Left ventricle myocardium superior (tissue), 1 donor: ENCODE measurements at places on chromosomes 5 and 9.

GRCh38 chr9:15086156-15086763 lies 176.0 kb upstream of the FREM1 start:
- no peak for DNase-seq

DNA sequence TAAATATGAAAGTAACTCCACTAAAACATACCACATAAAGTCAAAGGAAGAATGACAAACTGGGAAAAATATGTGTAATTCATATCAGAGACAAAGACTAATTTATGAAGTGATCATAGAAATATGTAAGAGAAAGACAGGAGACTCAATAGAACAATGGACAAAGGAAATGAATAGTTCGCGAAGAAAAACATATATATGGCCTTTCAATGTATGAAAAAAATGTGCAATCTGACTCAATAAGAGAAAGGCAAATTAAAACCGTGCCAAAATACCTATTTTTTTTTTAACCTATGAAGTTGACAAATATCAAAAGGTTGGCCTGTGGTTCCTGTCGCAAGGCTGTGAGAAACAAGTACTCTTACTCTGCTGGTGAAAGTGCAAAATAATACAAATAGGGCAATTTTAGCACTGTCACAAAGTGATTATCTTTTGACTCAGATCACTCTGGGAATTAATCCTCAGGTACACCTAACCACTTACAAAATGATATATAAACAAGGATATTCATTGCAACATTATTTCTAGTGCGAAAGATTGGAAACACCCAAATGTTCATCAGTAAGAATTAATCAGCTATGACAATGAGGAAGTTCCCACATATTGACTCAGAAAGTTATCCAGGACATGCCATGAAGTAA lies 3.7 kb downstream of the C9 start:
- DNase-seq: no peak

GRCh38 chr5:9877488-9877887 lies 247.3 kb upstream of the TAS2R1 start:
- no peak for DNase-seq

DNA sequence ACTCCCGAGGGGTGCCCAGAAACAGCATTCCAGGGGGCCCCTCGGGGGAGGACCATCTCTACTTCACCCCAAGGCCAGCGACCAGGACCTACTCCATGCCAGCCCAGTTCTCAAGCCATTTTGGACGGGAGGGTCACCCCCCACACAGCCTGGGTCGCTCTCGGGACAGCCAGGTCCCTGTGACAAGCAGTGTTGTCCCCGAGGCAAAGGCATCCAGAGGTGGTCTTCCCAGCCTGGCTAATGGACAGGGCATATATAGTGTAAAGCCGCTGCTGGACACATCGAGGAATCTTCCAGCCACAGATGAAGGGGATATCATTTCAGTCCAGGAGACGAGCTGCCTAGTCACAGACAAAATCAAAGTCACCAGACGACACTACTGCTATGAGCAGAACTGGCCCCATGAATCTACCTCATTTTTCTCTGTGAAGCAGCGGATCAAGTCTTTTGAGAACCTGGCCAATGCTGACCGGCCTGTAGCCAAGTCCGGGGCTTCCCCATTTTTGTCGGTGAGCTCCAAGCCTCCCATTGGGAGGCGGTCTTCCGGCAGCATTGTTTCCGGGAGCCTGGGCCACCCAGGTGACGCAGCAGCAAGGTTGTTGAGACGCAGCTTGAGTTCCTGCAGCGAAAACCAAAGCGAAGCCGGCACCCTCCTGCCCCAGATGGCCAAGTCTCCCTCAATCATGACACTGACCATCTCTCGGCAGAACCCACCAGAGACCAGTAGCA lies 83.9 kb downstream of the GOLPH3 start:
- no peak for DNase-seq

GRCh38 chr9:107447834-107448233 lies 41.7 kb downstream of the KLF4 start:
- DNase-seq: no peak

GRCh38 chr5:171272996-171273970 lies 35.8 kb upstream of the TLX3 start:
- DNase-seq: no peak

GRCh38 chr9:69173497-69173890 lies 583 bp upstream of the TJP2 start:
- DNase-seq: no peak

- DNase-seq: no peak
Measured at GRCh38 chr9:6782981-6783380, 25.2 kb downstream of the KDM4C start.

DNA sequence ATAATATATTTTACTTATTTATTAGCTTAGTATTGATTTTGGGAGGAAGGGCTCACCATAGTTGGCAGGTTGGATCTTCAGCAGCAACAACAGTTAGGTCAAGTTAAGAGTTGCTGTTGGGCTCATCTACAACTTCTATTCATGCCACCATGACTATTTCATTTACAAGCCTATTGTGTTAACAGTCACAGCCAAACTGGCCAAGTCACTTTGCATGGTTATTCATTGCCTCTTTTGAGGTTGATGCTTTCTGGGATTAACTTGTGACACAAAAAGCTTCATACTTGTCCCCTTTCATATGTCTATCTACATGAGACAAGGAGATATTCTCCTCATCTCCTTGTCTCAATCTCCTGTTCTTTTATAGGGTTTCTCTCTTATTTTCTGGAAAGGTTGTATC lies 98.3 kb downstream of the WDR70 start:
- DNase-seq: no peak

GRCh38 chr9:131008909-131009618 lies at the start of gene LAMC3:
TSS of gene LAMC3 (plus strand) at chr9:131009174. CDS start at chr9:131009215, 41 bp downstream.
- DNase-seq: no peak

GRCh38 chr5:16870878-16871277 lies 65.2 kb downstream of the MYO10 start:
- no peak for DNase-seq

GRCh38 chr5:66633754-66634153 lies 37.6 kb downstream of the MAST4 start:
- DNase-seq: no peak

DNA sequence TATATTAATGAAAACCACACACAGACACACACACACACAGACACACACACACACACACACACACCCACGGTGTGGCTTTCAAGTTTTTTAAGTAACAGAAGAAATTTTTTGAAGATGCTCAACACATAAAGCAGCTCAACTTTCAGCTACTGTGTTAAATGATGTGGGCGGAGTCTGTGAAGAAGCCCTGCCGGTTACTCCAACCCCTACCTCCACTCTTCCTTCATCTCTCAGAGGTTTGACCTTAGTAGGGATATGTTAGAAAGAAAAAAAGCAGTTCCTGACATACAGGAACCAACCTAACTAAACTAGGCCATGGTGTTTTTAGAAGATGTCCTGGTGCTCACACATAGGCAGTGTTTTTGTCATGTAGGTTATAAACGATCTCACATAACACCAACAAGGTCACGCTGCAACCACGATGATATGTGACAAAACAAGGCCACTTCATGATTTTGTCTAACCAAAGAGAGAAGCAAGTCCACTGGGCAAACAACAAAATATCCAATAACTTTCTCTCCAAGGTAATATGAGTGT lies 112.8 kb downstream of the EMB start:
- DNase-seq: no peak

GRCh38 chr5:59317023-59317773 lies 576.3 kb downstream of the PDE4D start:
- no peak for DNase-seq

- DNase-seq: no peak
Measured at GRCh38 chr5:117188211-117188610, 613.6 kb upstream of the SEMA6A start.

DNA sequence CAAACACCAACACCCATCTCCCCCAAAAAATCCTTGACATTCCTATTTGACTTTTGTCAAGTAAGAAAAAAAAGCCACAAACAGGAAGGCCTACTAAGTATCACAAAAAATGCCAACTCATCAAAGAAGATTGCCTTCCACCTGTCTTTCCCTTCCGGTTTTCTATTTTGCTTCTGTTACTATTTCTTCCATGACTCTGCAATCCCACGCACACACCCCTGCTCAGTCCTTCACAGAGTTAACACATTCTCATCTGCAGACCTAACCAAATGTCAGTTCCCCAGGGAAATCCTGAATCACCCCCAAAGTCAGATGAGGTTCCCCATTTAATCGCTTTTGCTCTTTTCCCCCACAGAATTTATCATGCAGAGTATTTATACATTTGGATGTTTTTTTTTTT lies 15.1 kb downstream of the LPAR1 start:
- DNase-seq: no peak

DNA sequence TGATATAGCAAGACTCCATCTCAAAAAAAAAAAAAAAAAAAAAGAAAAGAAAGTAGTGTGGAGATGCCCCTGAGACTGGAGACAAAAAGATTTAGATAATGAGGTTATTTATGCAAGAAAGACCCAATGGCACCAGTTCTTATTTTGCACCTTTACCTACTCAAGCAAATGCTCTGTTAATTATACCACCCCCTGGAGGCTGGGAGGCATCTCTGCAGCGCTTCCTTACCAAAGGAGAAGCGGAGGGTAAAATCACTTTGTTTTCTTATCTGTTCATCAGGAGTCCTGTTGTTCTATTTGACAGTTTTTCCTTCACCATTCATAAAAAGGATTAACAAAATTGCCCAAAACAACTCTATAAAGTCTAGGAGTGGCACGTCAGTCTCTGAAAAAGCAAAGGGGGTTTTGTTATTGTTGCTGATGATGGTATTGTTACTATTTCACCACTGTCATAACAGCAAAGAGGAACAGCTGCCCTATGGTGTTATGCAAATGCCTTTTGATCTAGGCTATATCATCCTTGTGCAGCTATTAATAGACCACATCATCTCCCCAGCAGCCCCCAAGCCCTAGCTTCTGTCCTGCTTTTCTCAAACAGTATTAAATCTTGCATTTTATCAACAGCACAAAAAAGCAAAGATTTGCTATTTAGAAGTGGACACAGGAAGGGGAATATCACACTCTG lies 174.0 kb downstream of the PALM2AKAP2 start:
- DNase-seq: no peak

- DNase-seq: no peak
Measured at GRCh38 chr9:132806306-132806705, 71.8 kb downstream of the AK8 start.

DNA sequence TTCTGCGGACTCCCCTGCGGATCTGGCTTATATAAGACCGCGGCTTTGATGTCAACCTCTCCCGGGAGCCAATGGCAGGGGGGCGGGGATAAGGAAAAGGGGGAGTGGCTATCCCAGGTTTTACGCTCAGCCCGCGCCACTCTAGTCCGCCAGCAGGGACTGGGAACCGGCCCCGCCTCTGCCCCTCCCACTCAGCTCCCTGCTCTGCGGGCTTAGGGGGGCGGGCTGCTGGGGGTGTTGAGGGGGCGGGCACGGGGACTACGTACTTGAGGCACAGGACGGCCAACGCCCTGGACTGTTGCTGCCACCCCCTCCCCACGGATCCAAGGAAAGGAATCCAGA lies at the start of gene HAND1:
Gene HAND1, minus strand, starts transcription at position 4 of the 342 bp plus-strand sequence. CDS start 219 bp downstream, outside the sequence.
- peak; percentile 88 for DNase-seq

DNA sequence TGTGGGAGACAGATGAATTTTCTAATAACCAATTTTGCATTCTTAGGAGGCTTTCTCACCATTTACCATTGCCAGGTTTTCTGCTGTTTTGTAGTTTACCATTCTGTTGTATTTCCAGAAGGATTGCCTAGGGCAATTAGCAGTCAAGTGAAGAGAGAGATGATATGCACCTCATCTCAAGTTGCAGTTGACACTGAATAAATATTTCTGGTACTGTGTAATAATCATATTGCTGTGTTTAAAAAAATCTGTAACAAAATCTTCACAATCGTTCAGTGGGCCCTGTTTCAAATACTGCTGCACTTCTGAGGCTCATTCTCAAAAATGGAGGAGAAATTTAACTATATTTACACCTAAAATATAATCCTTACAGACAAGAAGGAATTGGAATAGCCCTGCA lies 706.1 kb upstream of the PTPRD start:
- DNase-seq: no peak

GRCh38 chr5:138138949-138139780 lies at the start of gene NME5:
TSS of gene NME5 (minus strand) at chr5:138139428. CDS start at chr5:138138780, 648 bp downstream.
- peak; percentile 76 for DNase-seq

GRCh38 chr9:136140966-136141365 lies 22.3 kb upstream of the TMEM250 start:
- peak; percentile 54 for DNase-seq

GRCh38 chr9:33049680-33050361 lies 24.7 kb downstream of the DNAJA1 start:
- no peak for DNase-seq

DNA sequence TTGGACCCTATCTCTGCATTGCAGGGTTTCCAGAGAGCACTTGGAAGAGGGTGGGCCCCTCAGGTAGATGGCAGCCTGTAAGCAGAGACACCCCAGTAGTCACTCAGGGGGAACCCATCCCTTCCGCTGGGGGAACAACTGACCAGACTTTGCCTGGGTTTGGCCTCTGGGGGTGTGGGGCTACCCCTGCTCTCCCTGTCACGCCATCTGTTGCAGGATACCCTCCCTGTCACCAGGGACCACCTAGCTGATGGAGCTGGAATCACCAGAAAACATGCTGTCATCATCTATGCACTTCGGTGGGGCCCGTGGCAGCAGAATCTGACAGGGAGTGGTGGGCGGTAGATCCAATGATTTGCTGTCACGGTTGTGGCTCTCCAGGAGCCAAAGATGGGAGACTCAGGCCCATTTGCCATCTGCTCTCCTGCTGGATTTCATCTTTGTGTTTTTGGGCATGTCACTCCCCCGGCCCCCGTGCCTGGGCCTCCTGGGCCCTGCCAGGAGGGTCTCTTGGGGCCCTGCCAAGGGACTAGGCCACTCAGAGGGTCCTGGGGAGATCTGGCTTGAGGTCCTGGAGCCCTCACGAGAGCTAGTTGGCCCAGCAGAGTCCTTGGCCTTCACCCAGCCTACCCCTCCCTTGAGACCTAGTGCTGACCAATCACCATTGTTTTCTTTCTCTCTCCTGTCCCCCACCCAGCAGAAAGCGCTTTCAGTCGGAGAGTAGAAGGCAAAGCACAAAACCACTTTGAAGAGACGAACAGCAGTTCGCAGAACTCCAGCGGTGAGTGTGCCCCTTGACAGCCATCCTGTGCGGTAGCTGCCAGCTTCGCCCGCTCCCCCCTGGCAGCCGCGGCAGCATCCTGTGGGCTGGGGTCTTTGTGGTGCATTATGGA lies 45.9 kb downstream of the AMBP start:
- DNase-seq: no peak

- no peak for DNase-seq
Measured at GRCh38 chr9:107213080-107213479, 70.0 kb upstream of the RAD23B start.

DNA sequence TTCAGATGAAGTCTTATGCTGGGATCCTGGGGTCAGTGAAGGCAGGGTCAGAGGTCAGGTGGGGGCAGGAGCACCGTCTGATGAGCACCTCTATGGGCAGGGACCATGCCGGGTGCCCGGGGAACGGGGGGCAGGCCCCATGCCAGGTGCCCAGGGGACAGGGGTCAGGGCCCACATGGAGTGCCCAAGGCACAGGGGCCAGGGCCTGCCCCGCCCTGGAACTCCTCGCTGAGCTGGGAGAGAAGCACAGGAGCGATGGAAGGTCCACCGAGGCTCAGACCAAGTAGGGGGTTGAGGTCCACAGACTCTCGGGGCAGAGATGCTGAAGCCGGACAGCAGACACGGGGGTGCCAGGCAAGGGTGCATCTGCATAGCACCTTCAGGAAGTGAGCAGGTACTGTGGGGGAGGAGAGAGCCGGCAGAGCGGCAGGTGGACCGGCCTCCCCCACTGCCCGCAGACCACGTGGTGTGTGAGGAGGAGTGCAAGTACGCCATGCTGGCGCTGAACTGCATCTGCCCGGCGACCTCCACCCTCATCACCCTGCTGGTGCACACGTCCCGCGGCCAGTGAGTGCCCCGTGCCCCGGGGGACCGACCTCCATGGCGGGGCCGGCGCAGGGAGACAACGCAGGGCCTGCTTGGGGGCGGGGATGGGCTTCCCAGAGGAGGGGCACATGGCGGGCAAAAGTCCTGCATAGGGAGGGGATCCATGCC lies 67.7 kb downstream of the KCNT1 start:
- DNase-seq: no peak
